ENCODE measurements at places on chromosomes 13 and 19.
A peak's percentile ranks its signal among the peaks of the same experiment; 100 is the strongest.

DNA sequence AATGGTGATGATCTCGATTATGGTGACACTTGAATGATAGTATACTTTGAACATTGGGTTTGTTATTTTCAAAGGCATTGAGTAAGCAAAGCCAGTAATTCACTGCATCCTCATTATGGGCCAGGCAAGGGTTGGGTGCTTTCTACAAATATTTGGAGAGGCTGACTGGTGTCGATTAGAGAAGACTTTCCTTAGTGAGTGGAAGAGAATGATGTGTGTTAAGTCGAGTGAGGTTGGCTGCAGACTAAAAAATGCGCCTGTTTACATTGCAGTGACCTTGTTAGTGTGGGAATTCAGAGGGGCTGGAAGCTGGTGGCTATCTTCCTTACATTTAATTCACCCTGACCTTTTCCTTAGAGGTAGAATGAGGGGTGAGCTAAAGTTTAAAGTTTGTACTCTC, 22.4 kb upstream of the RNF113B start:
- DNase-seq, result no peak

DNA sequence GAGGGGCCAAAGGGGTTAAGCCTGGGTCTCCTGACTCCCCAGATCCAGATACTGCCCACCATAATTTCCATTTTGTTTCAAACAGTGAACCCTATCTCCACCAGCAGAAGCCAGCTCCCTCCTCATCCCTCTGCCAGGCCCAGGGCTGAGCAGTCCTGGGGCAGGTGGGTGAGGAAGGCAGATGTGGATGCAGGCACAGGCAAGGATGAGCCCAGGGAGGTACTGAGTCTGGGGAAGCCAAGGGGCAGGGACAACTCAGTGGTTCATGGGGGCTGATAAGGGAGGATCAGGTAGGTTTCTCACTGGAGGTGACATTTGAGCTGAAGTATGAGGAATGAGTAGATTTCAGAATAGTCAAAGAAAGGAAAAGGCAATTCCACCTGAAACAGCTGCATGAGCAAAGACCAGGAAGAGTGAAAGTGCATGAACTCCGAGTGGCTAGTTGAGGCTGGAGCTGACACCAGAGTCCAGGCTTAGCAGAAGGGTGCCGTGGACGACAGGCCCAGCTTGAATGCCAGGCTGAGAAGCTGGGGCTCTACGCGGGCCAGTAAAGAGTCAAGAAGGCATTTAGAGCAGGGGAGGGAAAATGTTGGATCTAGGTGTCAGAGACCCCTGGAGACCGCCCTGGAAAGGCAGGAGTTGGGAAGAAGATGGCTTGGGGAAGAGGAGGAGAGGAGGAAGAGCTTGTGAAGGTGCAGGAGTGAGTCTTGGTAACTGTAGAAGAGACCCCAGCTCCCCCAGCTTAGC, 10.3 kb downstream of the CIC start:
- no peak for DNase-seq

GRCh38 chr19:39436350-39436716, 584 bp upstream of the RPS16 start:
- DNase-seq, result no peak

- peak; percentile 20 for DNase-seq
Observed at GRCh38 chr13:97567510-97568243, 133.7 kb downstream of the RAP2A start.

DNA sequence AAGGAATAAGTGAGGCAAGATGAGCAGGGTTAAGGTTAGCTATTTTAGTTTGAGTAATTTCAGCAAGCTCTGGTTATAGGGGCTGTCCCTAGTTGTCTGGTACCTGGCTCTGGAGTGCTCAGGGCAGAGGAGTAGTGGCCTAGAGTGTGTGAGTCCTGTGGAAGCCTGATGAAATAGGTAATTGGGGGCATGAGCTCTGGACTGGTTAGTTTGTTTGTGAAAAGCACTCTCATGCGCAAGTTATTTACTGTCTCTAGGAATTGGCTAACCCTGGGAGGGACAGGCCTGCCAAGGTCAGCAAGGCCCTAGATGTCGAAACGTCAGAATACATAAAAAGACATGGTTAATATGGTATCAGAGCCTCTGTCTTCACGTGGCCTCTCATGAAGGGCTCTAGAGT, 900.1 kb downstream of the PCDH17 start:
- DNase-seq, result no peak

DNA sequence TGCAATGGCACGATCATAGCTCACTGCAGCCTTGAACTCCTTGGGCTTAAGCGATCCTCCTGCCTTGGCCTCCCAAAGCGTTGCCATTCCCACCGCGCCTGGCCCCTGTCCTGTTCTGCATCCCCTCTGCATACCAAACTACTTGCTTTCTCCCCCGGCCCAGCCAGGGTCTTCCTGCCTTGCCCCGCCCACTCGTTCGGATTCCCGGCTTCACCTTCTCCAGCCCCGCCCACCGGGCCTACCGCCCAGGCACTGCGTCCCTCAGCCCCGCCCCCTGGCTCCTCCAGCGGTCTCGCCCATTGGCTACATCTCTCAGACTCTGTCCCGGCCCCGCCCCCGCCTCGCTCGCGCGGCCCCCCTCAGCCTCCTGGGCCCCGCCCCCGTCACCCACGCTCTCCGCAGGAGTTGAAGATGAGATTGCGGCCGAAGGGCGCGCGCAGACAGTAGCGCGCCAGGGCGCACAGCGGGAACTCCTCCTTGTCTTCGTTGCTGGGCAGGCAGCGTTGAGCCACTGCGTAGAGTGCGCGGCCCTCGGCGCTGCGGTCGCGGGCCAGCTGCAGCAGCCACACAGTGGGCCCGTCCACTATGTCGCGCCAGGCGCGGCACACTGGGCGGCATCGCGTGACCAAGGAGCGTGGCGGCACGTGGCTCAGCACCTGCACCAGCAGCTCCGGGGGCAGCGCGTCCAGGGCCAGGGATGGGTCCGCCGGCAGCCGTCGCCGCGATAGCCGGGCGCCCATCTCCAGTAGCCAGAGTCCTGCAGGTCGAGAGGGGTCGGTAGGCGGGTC, 19.0 kb downstream of the MRPS12 start:
- DNase-seq, result peak; percentile 73
